ENCODE measurements at places on chromosomes 13 and 19.
A peak's percentile ranks its signal among the peaks of the same experiment; 100 is the strongest.

DNA sequence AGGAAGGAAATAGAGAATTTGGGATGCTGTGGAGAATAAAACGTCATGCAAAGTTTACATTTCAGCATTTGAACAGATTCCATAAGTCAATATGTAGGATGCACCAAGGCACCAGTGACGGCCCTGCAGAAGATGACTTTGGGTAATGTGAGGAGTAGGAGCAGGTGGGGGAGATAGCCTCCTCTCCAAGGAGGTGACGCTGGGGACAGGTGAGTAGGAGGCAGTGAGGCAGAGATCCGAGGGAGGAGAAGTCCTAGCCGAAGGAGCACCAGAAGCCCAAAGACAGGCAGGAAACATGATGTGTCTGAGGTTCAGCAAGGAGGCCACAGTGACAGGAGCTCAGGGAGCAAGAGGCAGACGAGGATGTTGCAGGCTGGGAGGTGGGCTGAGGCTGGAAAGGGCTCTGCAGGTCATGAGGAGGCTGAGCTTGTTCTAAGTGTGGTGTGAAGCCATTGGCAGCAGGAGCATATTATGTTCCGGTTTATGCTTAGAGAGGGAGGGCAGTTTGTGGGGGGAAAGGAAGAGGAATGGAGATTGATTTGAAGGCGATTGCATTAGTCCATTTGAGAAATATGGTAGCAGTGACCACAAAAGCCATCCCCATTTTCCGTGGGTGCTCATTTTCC is 55.7 kb upstream of the C1QTNF9 start:
- DNase-seq, result no peak

DNA sequence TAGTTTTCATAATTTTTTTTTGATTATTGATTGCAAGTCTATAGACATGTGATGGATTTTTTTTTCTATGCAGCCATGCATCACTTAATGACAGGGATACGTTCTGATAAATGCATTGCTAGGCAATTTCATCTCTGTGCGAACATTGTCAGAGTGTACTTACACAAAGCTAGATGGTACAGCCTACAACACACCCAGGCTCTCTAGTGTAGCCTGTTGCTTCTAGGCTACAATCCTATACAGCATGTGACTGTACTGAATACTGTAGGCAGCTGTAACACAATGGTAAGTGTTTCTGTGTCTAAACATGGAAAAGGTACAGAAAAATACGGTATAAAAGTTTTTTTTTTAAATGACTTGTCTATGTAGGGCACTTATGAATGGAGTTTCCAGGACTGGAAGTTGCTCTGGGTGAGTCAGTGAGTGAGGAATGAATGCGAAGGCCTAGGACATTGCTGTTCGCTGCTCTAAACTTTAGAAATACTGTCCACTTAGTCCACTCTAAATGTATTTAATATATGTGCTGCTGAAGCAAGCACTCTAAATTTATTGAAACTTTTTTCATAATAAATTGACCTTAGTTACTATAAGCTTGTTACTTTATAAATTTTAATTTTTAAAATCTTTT is 20.3 kb downstream of the SPATA13 start:
- peak; percentile 70 for DNase-seq

DNA sequence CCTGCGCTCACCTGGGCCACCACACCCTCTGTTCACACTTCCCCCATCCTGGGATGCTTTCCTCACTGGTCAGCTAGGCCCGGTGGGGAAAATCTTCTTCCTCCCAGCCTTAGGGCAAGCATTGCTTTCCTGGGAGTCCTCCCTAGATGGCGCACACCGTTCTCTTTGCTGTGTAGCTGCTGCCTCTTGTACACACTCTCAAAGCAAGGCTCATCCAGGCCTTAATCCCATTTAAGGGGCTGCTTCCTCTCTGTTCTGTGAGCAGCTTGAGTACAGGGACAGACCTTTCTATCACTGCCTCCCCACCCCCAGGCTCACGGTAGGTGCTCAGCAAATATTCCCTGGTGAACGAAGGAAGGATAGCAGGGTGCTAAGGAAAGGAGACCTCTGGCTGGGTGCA is 11.1 kb downstream of the SLC7A10 start:
- peak; percentile 58 for DNase-seq

DNA sequence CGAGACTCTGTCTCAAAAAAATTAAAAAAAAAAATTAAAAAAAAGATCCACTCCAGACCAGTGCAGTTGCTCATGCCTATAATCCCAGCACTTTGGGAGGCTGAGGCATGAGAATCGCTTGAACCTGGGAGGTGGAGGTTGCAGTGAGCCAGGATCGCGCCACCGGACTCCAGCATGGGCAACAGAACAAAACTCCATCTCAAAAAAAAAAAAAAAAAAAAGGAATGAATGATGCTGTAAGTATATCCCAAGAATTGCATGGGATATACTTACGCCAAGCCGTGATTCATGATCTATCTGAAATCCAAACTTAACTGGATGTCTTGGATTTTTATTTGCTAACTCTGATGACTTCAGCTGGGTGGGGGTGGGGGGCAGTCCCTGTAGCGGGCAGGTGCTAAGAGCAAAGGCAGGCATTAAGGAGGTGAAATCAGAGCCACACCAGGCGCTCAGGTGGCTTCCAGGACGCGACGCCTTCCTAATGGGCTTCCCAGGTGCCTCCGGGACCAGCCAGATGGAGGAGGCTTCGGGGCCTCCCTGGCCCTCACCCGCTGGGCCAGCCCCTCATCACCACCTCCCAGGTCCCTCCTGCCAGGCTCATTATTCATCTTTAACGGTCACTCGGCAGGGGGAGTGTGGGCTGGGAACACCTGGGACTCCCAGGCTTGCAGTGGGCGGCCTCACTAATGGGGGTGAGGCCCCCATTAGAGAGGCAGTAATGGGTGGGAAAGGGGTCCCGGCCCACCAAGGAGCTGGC is 11.4 kb upstream of the FUT5 start:
- no peak for DNase-seq

Measured in iris pigment epithelial cell (primary cell).